ENCODE measurements at places on chromosomes 16 and 17.

GRCh38 chr16:29011112-29011511, 26.3 kb downstream of the LAT start:
- no peak for DNase-seq

DNA sequence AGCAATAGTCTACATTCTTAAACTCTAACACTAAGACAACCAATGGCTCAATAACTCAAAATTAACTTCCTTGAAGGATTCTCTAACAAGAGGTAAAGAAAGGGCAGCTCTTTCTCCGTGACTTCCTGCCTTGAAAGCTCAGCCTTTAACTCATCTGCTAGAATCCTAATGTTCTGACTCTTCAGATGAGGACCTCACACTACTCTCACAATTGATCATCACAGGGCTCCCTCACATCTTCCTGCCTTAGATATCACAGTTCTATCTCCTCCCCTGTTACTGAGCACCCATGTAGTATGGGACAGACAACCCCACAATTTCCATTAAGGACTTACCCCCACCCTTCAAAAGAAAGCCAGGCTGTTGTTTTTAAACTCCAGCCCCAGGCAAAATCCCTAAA, 33.5 kb downstream of the SMURF2 start:
- no peak for DNase-seq

GRCh38 chr16:84478172-84478947, 26.1 kb downstream of the MEAK7 start:
- no peak for DNase-seq

- no peak for DNase-seq
Measured at GRCh38 chr16:66346221-66346620, 20.3 kb upstream of the CDH5 start.

GRCh38 chr17:77884019-77884418, 74.5 kb upstream of the TNRC6C start:
- peak; percentile 86 for DNase-seq

DNA sequence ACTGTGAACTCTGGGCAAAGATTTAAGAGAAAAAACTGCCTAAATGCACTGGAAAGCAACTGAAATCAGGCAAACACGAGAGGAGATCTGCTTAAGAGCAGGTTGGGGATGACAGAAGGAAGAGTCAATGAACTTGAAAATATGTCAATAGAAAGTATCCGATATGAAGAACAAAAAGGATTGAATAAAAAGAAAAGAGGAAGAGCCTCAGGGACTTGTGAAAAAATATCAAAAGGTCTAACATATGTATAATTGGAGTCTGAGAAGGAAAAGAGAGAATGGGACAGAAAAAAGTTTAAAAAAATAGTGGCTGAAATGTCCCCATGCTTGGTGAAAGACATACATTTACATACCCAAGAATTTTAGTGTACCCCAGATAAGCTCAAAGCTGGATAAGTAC, 195.5 kb downstream of the COPRS start:
- DNase-seq: no peak

DNA sequence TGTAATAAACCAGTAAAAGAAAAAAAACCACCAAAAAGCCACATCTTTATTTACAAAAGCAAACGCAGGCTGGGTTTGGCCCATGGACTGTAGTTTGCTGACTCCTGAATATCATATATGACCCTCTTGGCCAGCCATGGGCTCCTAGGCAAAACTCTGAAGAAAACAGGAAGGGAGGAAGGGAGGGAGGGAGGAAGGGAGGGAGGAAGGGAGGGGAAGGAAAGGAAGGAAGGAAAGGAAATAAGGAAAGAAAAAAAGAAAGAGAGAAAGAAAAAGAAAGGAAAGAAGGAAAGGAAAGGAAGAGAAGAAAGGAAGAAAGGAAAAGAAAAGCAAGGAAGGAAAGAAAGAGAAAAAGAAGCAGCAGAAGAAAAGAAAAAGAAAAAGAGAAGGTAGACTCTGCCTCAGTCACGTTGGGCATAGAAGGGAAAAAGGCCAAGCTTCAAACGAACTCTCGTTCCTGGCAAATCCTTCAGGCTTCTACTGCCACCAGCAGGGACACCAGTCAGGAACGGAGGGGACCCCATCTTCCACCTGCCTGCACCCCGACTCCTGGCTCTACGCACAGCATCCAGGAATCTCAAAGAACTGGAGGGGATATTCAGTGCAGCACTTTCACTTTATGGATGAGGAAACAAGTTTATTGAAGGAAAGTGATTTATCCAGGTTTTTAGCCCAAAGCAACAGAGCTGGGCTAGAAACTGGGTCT, 22.1 kb downstream of the CDC42EP4 start:
- DNase-seq: no peak

- no peak for DNase-seq
Measured at GRCh38 chr16:54112451-54113206, 174.0 kb downstream of the IRX3 start.

- DNase-seq: peak; percentile 62
Measured at GRCh38 chr16:68644715-68645493, at the start of gene CDH3. Gene CDH3, plus strand, starts transcription at chr16:68645310. Its CDS starts 70 bp downstream, at chr16:68645380.

- DNase-seq: no peak
Measured at GRCh38 chr17:4256952-4257351, 6.8 kb downstream of the ANKFY1 start.

DNA sequence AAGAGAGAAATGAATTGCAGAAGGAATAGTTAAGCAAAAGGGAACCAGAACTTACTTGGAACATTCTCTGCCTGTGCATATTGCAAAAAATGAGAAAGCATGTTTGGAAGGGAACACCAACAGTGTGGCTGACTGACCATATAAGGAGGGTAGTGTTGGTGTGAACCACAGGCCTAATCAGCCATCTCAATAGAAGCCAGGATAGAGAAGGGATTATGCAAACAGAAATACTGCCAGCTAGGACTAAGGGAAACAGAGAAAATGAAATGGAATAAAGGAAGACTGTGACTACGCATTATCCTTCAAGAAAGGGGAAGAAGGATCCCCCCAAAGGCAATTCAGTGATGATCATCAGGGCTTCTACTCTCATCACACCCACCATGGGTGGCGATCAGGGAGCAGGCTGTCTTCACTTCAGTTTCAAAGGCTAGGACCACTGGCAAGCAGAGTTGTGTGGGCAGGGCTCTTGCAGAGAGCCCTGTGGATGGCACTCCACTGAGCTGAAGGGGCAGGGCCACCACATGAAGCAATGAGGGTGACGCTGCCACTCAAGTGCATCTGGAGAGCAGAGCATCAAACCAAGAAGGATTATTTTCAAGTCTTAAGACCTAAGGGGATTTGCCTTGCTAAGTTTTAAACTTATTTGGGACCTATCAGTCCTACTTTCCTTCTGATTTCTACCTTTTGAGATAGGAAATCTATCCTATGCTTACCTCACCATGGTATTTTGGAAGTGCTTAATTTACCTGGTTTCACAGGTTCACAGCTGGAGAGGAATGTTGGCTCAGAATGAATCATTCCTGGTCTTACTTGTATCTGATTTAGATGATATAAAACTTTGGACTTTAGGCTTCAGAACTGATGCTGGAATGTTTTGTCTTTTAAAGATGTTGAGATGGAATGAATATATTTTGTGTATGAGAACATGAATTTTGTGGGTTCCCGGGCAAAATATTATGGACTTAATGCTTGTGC, 140.5 kb downstream of the SSH2 start:
- no peak for DNase-seq

DNA sequence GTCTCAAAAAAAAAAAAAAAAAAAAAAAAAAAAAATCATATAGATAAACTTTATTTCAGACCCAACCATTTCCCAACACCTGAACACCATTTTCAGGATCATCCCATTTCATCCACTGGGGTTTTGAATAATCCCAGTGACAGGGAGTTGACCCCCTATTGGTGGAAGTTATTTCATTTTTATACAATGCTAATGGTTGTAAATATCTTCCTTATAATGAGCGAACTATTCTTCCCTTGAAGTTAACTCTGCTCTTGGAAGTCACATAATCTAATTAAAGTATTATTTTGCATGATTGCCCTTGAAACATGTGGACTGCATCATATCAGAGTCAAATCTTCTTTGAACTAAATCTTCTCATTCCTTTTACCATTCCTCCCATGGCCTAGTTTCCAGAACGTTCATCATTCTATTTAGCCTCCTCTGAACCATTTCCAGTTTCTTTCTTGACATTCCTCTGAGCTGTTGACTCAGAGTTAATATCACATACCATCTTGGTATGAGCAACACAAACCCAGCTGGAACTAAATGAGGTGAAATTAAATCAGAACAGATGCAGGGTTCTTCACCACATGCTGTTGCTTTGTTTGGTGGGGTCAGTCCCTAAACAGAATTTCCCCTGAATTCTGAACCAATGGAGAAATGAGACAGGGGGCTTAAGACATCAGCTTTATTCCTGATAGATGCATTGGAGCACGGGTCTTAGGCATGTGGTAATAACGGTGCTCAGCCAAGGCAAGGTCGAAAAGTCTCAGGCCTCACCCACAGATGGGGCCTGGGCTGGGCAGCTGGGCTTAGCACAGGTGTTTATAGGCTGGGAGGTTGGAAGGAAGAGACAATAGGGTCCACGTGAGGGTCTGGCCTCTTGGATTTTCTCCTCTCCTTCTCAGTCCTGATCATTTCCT, 8.9 kb downstream of the HSD17B2 start:
- peak; percentile 5 for DNase-seq

GRCh38 chr17:15404106-15405057, 63.0 kb upstream of the TEKT3 start:
- DNase-seq: no peak

GRCh38 chr17:17752821-17753321, 71.6 kb downstream of the RAI1 start:
- DNase-seq: no peak

DNA sequence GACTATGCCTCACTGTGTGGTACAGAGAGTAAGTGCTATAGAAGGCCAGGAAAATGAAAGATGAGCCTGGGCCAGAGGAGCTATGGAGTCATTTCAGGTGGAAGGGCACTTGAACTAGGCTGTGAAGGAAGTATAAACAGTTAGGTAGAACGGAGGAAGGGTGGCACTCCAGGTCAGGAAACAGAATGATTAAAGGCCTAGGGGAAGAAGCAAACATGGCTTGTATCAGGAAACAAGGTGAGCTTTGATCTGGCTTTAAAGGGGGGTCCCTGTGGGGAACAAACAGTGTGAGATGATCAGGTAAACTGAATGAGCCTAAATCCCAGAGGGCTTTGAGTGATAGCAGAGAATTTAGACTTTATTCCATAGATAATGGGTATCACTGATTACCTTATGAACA, 16.9 kb downstream of the MAP3K3 start:
- DNase-seq: no peak

DNA sequence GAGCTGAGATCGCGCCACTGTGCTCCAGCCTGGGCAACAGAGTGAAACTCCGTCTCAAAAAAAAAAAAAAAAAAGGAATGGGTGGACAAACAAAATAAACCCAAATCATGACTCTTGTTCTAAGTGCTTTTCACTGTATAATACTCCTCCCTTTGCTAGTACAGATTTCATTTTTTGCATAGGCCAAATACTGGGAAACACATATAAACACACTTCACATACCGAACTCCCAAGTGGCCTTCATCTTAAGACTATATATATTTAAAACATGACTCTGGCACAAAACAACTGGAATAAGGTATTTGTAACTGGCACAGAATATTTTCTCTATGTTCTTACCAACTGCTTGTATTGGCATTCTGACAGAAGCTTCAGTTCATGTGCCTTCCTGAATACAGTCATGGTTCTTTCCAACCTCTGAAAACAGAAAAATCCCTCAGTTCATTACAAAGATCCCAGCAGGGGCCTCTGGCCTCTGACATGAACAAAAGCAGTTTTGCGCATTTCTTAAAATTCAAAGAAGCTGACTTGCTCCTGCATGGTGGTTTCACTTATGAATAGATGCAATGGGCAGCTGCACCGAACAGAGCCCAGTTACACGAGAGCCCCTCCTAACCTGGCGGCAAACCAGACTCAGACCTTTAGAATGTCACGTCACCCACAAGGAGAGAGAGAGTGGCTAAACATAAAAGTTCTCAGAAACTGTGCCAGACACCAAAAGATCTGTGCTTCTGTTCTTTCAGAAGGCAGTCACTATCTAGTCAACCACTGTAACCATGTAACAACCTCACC, 19.1 kb upstream of the COPRS start:
- DNase-seq: peak; percentile 18

GRCh38 chr16:19033761-19034160, 33.7 kb upstream of the COQ7 start:
- no peak for DNase-seq

DNA sequence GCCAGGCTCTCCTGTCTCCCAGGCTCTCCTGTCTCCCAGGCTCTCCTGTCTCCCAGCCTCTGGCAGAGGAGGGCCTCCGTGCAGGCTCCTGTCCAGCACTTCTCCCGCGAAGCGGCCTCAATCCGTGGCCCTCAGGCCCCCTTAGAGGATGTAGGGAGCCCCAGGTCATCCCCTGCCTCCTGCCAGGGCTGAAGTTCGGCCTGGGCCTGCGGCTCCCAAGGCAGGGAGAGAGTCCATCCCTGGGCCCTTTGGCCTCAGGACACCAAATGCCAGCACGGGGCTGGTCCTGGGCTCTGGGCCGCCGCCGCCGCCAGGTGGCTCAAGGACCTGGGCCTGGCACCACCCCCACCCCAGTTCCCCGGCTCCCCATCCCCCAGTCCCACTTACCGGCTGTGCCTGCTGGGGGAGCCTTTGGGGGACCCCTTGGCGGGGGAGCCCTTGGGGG, 370 bp downstream of the EVPL start:
- DNase-seq: no peak

- DNase-seq: no peak
Measured at GRCh38 chr17:80667462-80668277, 123.0 kb downstream of the RPTOR start.

- peak; percentile 83 for DNase-seq
Measured at GRCh38 chr17:42405963-42406495, 17.0 kb downstream of the CAVIN1 start.

GRCh38 chr16:15610369-15610871, 32.5 kb downstream of the MARF1 start:
- DNase-seq: no peak

DNA sequence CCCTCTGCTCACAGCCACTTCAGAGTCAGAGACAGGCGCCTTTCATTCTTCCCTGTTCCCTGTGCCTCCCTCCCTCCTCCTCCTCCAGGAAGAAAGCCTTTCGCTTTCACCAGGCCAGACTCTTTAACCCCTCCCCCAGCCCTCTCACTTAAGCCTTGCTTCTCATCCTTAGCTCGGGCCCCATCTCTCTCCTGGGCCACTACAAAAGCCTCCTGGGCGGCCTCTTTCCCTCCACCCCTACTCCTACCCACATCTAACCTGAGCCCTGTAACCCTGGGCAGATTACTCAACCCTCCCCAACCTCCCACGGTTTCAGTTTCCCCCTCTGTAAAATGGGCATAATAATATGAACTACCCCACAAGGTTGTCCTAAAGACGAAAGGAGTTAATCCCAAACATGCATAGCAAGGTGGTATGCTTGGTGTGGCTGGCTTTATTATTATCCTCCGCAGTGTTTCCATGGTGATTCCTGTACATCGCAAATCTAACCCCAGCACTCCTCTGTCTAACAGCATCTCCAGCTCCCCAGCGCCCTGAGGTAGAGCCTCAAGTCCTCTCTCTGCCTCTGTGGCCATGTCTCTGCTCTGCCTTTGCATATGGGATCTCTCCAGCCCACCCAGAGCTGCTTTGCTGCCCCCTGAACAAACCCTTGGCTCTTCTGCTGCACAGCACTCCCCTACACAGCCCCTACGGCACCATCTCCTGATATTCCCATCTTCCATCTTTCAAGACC, 17.7 kb downstream of the PIMREG start:
- DNase-seq: no peak

GRCh38 chr17:44350733-44351226, 5.7 kb downstream of the GRN start:
- DNase-seq: peak; percentile 79

- no peak for DNase-seq
Measured at GRCh38 chr16:25045696-25046381, 30.7 kb upstream of the ARHGAP17 start.

GRCh38 chr17:8046306-8046928, 7.6 kb downstream of the ALOX15B start:
- no peak for DNase-seq

- DNase-seq: peak; percentile 16
Measured at GRCh38 chr17:46719891-46720290, 98.6 kb downstream of the WNT3 start.

Measured in tongue (tissue), 3 donors.